ENCODE measurements at places on chromosomes 2 and 18.

GRCh38 chr2:239884875-239885274 lies 140.3 kb downstream of the NDUFA10 start:
- no peak for DNase-seq

DNA sequence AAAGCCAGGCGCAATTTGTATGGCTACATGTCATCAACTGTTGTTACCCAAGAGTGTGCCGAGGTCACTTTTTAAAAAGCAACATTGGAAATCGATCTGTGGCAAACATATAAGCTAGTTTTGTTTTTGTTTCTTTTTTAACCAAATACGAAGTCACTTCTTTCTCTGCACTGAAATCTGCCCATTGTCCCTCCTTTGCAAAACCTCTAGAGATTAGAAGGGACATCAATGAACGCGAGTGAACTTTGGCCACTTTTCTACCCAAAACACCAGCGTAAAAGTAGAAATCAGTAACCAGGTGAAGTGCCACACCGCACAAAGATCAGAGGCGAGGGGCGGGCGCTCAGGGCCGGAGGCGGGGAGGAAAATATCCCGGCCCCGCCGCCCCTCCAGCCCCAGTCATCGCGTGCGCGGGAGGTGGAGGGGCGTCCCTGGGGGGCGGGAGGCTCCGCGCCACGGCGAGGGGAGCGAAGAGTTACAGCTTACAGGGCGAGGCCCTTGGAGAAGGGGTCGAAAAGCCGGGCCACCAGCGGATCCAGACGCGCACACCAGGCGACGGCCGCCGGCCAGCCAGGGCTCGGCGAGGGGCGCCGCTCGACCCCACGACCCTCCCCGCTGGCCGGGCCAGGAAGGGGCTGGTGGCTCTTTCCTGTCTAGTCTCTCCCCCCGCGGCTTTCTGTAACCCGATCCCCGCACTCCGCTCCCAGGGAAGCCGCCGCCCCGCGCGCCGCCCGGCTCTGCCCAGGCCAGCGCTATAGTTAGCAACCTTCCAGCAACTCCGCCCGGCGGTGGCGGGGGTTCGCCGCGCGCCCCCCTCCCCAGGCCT lies 993 bp downstream of the RBMS1 start:
- no peak for DNase-seq

DNA sequence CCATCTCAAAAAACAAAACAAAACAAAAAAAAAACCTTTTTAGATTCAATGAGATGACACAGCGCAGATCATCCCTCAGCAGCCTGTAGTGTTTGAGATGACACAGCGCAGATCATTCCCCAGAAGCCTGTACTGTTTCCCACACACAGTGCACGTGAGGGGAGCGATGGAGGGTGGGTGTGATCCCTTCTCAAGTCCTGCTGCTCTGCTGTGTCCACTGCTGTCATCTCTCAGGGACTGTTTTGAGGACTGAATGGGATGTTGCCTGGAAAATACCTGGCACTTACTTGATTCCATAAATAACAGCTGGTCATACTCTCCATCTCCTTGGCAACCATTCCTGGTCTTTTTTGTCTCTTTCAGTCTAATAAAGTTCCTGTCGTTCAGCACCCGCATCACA lies 25.7 kb downstream of the TGOLN2 start:
- DNase-seq, result no peak

DNA sequence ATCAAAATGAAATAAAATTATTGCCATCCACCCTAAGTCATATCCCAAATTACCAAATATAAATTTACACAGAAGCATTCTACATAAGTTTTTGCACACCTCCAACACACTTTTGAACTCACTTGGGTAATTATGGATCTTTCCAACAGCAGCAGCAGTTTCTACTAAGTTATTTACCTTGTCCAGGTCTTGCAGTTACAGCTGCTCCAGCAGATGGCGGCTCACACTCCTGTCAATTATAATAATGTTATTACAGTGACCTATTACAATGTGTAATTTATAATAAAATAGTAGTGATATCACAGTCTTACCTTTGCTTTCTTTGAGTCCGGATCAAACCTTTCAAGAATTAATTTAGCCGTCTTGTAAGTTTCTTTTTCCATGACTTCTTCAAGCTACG lies 37.9 kb downstream of the LNPK start:
- no peak for DNase-seq

GRCh38 chr2:67733517-67733916 lies 329.3 kb downstream of the C1D start:
- no peak for DNase-seq

GRCh38 chr2:177585234-177585863 lies 192.8 kb downstream of the AGPS start:
- no peak for DNase-seq

GRCh38 chr2:68822207-68822872 lies 48.9 kb downstream of the BMP10 start:
- no peak for DNase-seq

DNA sequence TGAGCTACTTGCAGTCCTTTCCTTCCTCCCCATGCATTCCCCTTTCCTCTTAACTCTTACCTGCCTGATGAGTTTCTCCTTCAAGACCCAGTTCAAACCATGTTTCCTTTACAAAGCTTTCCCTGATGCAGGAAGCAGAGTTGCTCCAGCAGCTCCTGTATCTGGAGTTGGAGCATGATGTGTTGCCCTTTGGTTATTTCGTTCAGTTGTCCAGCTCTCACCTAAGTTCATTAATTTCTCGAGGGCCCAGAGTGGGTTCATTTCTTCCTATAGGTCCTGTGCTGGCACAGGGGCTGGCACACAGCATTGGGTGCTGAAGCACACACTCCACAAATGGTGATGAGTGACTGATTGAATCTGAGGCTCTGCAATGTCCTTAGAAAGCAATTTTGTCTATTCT lies 23.0 kb upstream of the TMEM214 start:
- DNase-seq, result no peak
